Chondrocyte (in vitro differentiated cells): ENCODE measurements at places on chromosomes 7 and 10.

GRCh38 chr10:5515948-5516761 is 8.6 kb upstream of the CALML3 start:
- peaks cover 7% of the 10 kb centered on the region for H3K27me3 ChIP-seq
- H3K4me1 ChIP-seq: no peaks in the 10 kb centered on the region
- no peak overlapping the region for H3K4me3 ChIP-seq
- no peak overlapping the region for H3K27ac ChIP-seq
- H3K36me3 ChIP-seq: peaks cover 3% of the 10 kb centered on the region

- H3K27ac ChIP-seq: peak overlapping the region; percentile 86
- no peak for DNase-seq
- no peaks in the 10 kb centered on the region for H3K27me3 ChIP-seq
Measured at GRCh38 chr7:107564553-107565298, 955 bp downstream of the DUS4L start.

DNA sequence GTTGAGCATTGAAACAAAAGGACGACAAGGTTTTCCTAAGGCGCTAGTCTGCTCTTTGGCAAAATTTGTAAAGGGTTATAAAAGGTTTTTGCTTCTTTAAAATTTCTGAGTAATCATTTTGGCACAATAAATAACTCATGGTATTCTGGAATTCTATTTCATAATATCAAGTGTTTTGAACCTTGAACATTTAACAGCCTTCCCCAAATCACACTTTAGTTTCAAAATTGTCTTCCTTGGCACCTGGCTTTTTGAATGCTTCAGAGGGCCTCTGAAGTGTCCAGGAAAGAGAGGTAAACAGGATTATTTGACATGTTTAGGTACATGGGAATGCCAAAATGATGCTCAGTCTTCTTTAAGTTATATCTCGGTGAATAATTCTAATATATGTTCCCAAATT is 220.8 kb downstream of the PHF14 start:
- H3K27me3 ChIP-seq: no peaks in the 10 kb centered on the region
- peaks cover 23% of the 10 kb centered on the region for H3K4me1 ChIP-seq
- no peak overlapping the region for H3K27ac ChIP-seq
- no peak for DNase-seq

DNA sequence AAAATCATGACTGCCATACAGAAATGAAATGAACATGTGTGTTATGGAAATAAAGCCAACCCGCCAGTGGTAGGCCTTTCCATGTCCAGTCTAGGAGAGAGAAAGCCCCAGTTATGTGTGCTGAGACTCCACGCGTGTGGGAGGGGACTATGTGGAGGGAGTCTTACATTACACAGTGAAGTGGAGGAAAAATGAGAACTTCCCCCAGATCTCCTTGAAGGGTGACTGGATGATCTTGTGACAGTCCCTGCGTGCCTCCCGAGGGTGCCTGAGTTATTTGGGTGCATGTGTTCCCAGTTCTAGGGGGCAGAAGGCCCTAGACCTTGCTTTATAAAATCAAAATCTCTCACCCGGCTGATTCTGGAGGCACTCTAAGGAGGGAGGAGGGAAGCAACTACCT is 24.2 kb downstream of the UPP1 start:
- H3K36me3 ChIP-seq: peaks cover 5% of the 10 kb centered on the region
- no peak overlapping the region for H3K27ac ChIP-seq
- no peak overlapping the region for H3K4me3 ChIP-seq
- peaks cover 15% of the 10 kb centered on the region for H3K4me1 ChIP-seq
- DNase-seq: no peak
- H3K27me3 ChIP-seq: no peaks in the 10 kb centered on the region

DNA sequence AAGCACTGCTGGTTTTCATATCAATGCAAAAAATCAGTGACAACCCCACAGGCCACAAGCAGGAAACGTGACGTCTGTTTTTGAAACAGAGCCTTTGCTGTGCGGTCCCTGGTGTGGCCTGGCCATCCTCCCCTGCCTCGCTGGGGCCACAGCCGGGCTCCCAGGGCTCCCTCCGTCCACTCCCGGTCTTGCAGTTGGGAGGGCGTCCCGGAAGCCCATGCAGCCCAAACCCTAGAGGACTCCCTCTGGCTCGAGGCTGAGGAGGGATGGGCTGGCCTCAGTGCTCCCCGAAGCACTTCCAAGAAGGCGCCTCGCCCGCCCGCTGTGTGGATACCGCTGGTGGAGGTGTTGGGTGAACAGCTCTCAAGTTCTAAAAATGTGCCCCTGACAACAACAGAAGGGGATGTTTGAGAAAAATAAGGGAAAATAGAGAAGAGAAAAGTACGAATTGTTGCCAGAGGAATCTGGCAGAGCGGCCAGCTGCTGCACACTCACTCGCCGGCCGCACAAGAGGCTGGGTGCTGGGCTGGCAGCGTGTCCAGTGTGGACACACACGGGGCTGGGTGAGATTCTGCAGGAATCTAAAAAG is 73.5 kb downstream of the ZRANB1 start:
- no peak for DNase-seq

DNA sequence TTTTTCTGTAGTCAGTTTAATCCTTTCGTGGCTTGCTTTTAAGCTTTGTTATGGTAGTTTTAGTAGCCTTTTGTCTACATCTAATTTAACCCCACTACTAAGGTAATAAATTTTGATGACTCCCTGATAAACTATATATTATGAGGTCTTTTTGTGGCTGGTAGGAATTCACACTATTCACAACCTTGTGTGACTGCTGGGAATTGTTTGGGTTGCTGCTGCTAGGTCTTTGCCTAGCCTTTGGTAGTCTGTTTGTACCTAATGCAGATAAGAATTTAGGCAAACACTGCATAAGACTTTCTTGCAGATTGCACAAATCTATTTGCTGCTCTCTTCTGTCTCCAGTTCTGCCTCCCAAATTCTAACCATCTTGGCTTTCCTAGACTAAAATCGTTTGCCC is 58.3 kb downstream of the SHOC2 start:
- H3K4me3 ChIP-seq: no peak overlapping the region
- H3K36me3 ChIP-seq: peaks cover 4% of the 10 kb centered on the region
- H3K27me3 ChIP-seq: no peaks in the 10 kb centered on the region
- H3K27ac ChIP-seq: peak overlapping the region; percentile 27
- peaks cover 31% of the 10 kb centered on the region for H3K4me1 ChIP-seq

DNA sequence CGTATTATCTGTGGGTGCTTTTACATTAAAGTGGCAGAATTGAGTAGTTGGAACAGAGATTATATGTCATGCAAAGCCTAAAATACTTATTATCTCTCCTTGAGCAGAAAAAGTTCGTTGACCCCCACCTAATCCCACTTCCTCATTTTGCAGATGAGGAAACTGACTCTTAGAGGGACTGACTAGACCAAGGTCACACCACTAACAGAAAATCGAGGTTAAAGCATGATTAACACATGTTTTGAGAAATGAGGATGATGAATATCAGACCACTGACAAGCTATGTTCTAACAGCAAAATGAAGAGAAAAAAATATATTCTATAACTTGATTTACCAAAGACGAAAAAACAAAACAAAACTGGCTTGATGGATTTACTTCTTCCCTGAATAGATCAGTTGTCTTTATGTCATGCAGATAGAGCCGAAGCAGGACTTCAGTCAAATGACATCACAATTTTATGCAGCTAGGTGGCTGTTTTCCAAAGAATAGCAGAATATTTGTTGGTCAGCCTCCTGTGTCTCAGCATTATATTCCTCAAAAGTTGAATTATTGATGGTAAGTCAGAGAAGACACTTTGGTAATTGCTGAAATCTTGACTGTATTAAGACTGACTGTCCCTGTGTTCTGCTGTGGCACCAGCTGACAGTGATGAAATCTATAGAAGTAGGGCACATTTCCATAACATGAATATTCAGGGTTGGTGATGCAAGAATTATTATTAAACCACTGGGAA is 24.2 kb upstream of the SMIM30 start:
- no peak overlapping the region for H3K4me3 ChIP-seq
- no peak for DNase-seq
- no peaks in the 10 kb centered on the region for H3K4me1 ChIP-seq

DNA sequence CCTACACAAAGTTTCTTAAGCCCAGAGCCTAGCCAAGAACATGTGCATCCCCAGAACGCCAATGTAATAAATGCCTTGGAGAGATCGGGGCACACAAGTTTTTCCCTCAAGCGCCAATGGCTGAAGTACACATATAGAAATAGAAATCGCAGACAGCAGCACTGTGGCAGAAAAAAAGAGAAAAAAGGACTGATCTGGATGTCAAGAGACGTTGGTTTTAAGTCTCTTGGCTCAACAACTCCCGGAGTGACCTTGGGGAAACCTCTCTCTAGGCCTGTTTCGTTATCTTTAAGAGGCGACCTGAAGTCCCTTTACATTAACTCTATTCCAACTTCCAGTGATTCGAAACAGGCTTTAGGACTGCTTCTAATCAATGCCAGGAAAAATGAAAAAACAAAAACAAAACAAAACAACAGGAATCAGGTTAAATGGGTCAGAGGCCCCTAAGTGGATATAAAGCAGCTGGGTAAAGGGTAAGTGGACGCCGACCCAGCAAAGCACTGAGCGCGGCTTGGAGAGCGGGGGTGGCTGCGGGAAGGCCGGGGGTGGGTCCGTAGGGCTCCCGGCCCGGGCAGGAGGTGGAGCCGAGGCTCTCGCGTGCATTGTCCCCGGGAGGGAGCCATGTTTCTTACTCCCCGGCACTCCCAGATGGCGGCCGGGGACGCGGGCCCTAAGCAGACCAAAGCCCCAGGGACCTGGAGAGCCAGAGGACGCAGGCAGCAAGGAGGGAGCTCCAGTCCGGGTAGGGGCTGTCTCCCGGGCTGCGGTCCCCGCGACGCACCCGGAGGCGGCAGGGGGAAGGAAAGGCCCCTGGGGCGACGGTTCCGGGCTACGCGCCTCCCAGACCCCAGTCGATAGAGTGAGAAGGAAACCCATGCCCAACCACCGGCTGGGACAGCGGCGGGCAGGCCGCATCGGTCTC is 757 bp downstream of the EIF3A start:
- DNase-seq: peak; percentile 93
- H3K4me3 ChIP-seq: peak overlapping the region; percentile 98
- H3K4me1 ChIP-seq: peaks cover 42% of the 10 kb centered on the region
- H3K27ac ChIP-seq: peak overlapping the region; percentile 99
- H3K36me3 ChIP-seq: no peaks in the 10 kb centered on the region
- no peaks in the 10 kb centered on the region for H3K27me3 ChIP-seq

GRCh38 chr10:7441403-7442147 is 30.7 kb upstream of the SFMBT2 start:
- no peak for DNase-seq
- H3K27me3 ChIP-seq: peaks cover 6% of the 10 kb centered on the region
- H3K36me3 ChIP-seq: no peaks in the 10 kb centered on the region
- H3K27ac ChIP-seq: no peak overlapping the region

DNA sequence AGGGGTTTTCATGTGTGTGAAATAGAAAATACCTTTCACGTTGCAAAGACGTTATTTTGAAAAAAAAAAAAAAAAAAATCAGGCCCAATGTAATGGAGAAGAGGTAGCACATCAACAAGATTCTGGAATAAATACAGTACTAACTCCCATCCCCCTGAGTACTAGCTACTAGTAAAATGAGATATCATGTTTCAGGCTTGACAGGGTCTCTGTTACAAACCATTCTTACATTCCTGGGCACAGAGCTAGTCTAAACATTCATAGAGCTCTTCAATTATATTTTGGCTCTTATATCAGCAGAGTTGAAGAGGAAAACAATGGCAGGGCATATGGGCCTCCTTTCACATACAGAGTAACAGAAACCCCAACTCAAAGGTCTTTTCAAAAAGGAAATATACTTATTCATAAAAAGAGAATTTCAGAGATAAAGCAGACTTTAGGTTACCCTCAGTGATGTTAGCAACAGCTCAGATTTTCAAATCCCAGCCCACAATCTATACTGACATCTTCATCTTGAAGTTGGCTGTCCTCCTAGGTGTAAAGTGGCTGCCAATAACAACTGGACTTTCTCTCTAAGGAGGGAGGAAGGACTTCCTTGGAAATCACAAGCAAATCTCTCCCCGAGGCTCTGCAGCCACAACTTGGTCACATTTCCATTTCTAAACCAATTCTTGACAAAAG is 18.6 kb downstream of the C7orf33 start:
- H3K27ac ChIP-seq: no peak overlapping the region
- H3K36me3 ChIP-seq: peaks cover 2% of the 10 kb centered on the region
- no peak for DNase-seq
- peaks cover 13% of the 10 kb centered on the region for H3K4me1 ChIP-seq
- H3K27me3 ChIP-seq: peaks cover 52% of the 10 kb centered on the region
- no peak overlapping the region for H3K4me3 ChIP-seq

GRCh38 chr10:59803714-59804113 is 50.5 kb upstream of the MRLN start:
- H3K27me3 ChIP-seq: no peaks in the 10 kb centered on the region
- no peak for DNase-seq
- H3K4me1 ChIP-seq: no peaks in the 10 kb centered on the region
- H3K4me3 ChIP-seq: no peak overlapping the region

- peaks cover 10% of the 10 kb centered on the region for H3K4me1 ChIP-seq
- H3K27me3 ChIP-seq: peaks cover 73% of the 10 kb centered on the region
- no peak overlapping the region for H3K4me3 ChIP-seq
- no peak overlapping the region for H3K27ac ChIP-seq
Measured at GRCh38 chr10:49617121-49618020, 3.5 kb downstream of the CHAT start.

DNA sequence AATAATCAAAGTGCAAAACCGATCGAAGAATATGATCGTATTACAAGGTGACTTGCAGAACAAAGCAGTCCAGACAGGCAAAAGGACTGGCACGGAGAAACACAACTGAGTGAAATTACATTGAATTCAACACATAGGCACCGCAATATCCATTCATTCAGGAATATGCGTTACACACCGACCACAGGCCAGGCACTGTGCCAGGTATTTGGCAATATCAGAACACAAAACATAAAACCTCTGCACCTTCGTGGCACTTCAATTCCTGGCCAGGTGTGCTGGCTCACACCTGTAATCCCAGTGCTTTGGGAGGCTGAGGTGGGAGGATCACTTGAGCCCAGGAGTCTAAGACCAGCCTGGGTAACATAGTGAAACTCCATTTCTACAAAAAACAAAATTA is 187.9 kb downstream of the DIP2C start:
- no peak overlapping the region for H3K4me3 ChIP-seq
- H3K36me3 ChIP-seq: peaks cover 2% of the 10 kb centered on the region
- no peak overlapping the region for H3K27ac ChIP-seq
